Thoracic aorta (tissue), 2 donors: ENCODE measurements at places on chromosomes 2 and 18. TPM values are rescaled to one million over a fixed set of nuclear protein-coding genes. Genes with fewer than 3 reads are reported as not detected.

OTOF gene
- not detected for total RNA-seq

- DNase-seq = no peak
Measured at GRCh38 chr18:79586436-79587225, 93.0 kb upstream of the CTDP1 start.

GRCh38 chr2:6089474-6089873 lies 397.3 kb downstream of the SOX11 start:
- no peak for DNase-seq

GRCh38 chr2:109694190-109694589 lies 80.0 kb downstream of the SOWAHC start:
- DNase-seq = no peak

GRCh38 chr2:74278694-74279093 lies 64.5 kb downstream of the SLC4A5 start:
- no peak for DNase-seq
